NCI-H526 (cell line): ENCODE measurements at places on chromosomes 2 and 18.

DNA sequence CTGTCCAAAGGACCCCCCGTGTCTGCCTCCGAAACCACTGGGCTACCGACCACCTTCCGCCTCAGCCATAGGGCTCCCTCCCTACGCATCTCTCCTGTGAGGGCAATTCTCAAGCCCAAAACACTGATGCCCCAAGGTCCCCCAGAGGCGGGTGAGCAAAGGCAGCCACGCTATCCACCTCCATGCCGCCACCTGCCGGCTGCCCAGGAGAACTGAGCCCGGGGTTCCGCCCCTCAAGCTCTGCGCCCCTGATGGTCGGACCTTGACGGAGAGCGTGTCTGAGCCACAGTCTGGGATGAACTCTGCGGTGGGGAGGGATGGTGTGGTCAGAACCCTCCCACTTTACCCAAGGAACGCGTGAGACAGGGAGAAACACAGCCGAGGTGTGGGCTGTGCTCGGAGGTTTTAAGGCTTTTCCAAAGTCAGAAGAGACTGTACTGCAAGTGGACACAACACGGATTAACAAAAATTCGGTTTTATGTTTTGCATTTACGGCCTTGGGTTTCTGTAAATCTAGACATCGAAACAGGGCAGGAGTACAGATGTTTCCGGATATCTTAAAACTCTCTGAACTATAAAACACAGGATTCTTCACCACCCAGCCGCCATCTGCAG, 114.1 kb downstream of the ZNF516 start:
- DNase-seq = no peak

DNA sequence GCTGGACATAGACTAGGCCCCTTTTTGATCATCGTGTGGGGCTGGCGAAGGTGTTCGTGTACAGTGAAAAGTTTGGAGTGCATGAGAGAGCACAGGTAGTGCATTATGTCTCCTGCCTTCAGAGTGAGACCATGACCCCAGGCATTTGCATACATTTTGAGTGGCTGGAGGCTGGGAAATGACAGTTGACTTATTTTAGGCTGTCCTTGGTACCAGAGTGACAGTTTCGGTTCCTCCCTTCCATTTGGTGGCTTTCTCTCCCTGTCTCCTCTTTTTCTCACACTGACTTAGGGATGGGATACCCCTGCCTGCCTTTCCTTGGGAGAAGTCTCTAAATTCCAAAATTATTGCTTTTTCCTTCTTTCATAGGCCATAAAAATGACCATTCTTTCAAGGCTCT, 20.1 kb downstream of the SERPINB12 start:
- DNase-seq = no peak

DNA sequence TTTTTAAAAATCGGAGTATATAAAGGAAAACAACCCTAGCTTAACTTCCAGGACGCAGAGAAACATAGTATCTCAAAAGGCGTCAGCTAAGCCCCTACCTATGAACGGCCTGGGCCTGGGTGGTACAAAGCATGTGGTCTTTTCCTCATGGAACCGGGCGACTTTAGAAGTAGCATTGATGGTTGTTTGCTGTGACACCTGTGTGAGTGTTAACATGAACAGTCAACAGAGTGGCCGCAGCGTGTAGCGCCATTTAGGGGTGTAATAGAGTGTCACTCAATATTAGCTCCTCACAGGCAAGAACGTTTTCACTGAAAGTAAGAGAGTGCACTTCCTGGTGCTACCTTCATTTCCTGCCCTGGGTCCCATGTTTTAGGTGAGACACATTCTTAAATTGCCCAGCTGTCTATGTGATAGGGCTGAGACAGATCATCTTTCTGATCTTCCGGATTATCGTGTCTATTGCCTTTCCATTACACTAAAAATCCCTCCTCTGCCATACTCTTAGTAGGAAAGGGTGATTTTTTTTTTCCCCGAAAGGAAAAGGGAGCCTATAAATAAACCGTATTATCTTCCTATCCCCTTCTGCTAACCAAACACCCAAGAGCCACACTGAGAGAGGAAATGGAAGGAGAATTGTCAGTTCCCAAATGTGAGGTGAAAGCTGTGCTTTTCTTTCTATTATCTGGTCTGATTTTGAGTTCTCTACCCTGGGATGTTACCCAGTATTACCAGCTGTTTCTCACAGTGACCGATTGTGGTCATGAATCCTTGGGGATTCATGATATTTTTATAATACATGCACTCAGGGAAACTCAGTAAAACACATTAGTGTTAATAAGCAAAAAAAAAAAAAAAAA, 1.3 kb downstream of the GORASP2 start:
- peak; percentile 72 for DNase-seq

DNA sequence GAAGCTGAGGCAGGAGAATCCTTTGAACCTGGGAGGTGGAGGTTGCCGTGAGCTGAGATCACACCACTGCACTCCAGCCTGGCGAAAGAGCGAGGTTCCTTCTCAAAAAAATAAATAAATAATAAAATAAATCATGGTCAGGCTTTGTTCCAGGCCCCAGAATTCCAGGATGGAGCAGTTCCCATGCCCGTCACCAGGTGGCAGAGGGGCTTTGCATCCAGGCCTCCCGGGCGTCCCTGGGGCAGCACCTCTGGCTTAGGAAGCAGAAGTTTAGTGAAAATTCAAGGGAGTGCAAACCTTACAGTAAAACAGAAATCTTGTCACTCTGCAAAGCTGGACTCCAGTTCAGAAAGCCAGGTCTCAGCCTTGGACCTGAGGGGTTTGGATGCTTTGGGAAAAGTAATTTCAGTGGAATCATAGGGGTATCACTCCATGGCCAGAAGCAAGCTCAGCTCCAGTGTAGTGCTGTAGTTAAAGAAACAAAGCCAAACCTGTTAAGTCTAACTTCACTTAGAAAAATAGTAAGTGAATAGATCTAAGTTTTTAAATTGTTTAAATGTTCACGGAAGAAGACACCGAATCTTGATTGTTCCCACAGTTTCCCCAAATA, 512.7 kb downstream of the CMPK2 start:
- no peak for DNase-seq

- DNase-seq = no peak
Observed at GRCh38 chr2:158999458-158999857, 31.0 kb downstream of the TANC1 start.

DNA sequence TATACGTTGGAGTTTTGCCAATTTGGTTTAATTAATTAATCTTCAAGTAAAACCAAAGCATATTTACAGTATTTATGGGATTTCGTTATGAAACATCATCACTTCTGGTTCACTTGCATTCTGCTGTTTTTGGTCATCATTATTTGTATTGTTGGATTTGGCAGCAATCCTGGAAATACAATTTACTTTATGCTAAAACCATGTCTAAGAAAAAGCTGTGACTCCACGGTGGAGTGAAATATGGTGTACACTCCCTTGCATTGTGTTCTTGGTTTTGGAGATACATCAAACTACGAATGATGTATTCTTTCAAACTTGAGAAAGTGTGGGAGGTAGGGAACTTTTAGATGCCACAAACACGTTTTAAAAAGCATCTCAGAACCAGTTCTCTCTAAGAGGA, 106.4 kb downstream of the CTAGE1 start:
- DNase-seq = no peak

GRCh38 chr2:98216616-98217015, 129.6 kb upstream of the CNGA3 start:
- no peak for DNase-seq

DNA sequence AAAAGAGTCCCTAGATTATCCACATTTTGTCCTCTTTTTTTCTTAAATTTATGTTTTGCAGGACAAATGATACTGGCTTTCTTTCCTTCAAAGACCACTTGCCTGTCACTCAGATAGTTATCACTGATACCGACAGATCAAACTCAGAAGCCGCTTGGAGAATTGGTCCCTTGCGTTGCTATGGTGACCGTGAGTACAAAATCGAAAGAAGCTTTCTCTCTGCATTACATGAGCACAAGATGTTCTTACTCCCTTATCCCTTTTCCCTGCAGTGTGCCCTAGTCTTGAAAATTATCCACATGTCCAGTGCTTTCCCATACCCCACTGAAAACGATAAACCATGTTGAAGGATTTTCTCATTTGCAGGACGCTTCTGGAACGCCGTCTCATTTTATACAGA, 738.5 kb downstream of the CNTNAP5 start:
- DNase-seq = no peak

DNA sequence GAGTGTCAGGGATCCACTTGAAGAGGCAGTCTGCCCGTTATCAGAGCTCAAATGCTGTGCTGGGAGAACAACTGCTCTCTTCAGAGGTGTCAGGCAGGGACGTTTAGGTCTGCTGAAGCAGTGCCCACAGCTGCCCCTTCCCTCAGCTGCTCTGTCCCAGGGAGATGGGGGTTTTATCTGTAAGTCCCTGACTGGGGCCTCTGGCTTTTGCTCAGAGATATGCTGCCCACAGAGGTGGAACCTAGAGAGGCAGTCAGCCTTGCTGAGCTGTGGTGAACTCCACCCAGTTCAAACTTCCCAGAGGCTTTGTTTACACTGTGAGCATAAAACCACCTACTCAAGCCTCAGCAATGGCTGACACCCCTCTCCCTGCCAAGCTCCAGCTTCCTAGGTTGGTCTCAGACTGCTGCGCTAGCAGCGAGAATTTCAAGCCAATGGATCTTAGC, 38.1 kb downstream of the PLEK start:
- peak; percentile 78 for DNase-seq

- no peak for DNase-seq
Observed at GRCh38 chr2:23624378-23624777, 239.4 kb downstream of the KLHL29 start.

- DNase-seq = no peak
Observed at GRCh38 chr18:44601447-44601846, 79.2 kb upstream of the SETBP1 start.
